ENCODE measurements at places on chromosomes 4 and X. TPM values are rescaled to one million over a fixed set of nuclear protein-coding genes. Genes with fewer than 3 reads are reported as not detected.
A peak's percentile ranks its signal among the peaks of the same experiment; 100 is the strongest.

Gene TEC
- 2.9 TPM for total RNA-seq

DNA sequence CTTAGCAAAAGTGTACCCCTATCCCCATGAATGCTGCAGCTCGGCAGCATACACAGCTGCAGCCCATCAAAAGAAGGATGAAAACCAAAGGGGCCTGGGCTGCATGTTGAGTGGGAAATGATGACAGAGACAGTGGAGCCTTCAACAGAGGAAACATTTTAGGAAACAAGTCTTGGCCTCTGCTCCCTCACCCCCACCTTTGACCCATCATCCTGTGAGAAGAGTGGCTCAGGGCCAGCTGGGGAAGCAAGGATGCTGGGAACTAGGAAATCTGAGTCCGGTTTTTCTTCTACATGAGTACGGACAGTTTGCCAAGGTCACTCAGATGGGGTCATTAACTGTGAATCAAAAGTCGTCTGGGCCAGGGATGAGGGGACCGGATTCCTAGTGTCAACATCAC is 37.2 kb downstream of the IDS start:
- no peak for DNase-seq

- no peak for DNase-seq
Observed at GRCh38 chr4:38452009-38452408, 212.0 kb upstream of the KLF3 start.

DNA sequence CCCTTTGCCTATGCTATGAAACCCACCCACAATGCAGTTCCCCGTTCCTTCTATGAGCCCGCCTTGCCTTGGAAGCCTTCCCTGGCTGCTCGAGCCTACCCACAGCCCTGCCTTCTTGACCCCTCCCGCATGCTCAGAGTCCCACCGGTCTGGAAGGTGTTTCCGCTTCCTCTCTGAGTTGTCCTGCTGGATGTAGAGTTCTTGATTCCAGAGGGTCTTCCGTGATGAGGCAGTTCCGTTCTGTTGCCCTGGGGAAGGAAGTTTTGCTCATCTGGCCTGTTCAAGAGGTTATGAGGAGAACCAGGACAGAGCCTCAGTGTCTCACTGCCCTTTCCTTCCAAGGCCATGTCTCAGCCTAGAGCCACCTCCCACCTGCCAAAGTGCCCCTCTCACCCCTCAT is 7.5 kb downstream of the GPKOW start:
- no peak for DNase-seq

GRCh38 chrX:46812445-46812844 is 24.4 kb upstream of the RP2 start:
- no peak for DNase-seq

DNA sequence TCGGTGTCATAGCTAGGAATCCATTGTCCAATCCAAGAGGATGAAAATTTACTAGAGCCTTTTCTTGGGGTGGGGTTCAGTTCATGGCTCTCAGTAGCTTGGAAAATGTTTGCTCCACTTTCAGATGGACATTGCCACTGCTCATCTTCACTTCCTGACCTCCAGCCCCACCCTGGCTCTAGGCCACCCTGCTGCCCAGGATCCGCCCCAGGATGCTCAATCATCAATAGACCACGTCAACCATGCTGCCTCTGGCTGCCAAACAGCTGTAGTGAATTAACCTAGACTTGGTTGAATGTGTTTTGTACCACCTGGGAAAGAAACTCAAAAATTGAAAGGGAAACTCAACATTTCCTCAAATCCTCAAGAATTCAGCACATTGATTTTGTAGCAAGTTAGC is 37.2 kb upstream of the HSD17B10 start:
- DNase-seq = no peak

DNA sequence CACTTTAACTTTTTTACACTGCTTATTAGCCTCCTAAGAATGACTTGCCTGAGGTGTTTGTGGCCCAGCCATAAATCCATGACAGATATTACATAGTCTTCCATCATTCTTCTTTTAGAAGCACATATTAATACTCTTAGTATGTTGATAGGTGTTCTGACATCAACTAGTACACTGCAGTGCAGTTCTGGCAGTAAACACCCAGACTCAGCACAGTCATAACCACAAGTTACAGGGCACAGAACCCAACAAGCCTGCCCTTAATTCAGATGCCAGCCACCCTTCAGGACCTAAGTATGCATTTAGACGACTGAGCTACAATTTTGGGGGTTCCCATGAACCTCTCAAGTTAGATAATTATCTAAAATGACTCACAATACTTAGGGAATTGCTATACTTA is 36.5 kb upstream of the GUCY1B1 start:
- no peak for DNase-seq

- DNase-seq = no peak
Observed at GRCh38 chrX:45009371-45010000, 136.5 kb downstream of the KDM6A start.

Gene SYP
- 7.4 TPM for total RNA-seq

Gene MAGEA2
- not detected for total RNA-seq

- DNase-seq = no peak
Observed at GRCh38 chrX:44915361-44915868, 42.4 kb downstream of the KDM6A start.

GRCh38 chr4:87014284-87014782 is 79.5 kb downstream of the AFF1 start:
- DNase-seq = no peak

DNA sequence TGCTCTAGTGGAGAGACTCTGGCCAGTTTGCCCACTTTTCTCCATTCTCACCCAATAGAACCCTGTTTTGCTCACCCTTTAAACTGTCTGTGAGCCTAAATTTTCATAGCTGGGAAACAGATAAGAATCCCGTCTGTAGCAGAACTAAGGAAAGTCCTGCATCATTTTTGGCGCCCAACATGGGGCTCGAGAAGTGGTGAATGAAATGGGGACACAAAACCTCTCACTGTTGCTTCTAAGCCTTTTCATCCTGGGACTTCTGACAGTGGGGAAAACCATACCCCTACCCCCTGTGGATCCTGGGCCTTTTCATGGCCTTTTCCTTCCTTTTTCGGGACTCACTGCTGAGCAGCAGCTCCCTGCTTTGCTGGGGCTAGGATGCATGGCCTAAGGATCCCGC is 189.9 kb downstream of the INPP4B start:
- no peak for DNase-seq

- no peak for DNase-seq
Observed at GRCh38 chrX:31443654-31444053, 371.8 kb upstream of the FTHL17 start.

GRCh38 chr4:120829113-120829831 is 93.3 kb downstream of the PRDM5 start:
- DNase-seq = no peak

- no peak for DNase-seq
Observed at GRCh38 chr4:6959261-6959660, 49.6 kb downstream of the TBC1D14 start.

Gene MAGEA12
- total RNA-seq = not detected

Gene CLCN4
- 0.62 TPM for total RNA-seq

- DNase-seq = peak; percentile 21
Observed at GRCh38 chrX:46686003-46686645, 72.8 kb downstream of the SLC9A7 start.

- DNase-seq = no peak
Observed at GRCh38 chrX:100830547-100830946, 10.4 kb downstream of the CSTF2 start.

DNA sequence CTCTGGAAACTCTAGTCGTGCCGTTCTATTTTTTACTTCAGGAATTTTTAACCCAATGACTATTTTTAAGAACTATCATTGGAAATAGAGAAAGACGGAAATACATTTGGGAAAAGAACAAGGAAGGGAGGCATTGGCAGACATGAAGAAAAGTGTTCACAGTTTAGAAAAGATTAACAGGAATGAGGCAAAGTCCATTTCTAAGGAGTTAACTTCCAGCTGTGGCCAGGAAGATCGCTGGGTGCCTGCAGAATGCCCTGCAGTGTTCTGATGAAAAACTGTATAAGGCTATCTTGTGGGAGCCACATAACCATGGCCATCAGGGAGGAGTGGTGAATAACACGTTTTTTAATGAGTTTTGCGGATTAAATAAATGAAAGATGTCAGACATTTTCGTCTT is 150.6 kb upstream of the VCX3A start:
- peak; percentile 31 for DNase-seq

GRCh38 chr4:173807347-173807746 is 277.3 kb upstream of the HAND2 start:
- peak; percentile 26 for DNase-seq

GRCh38 chrX:112779139-112779538 is 61.5 kb downstream of the AMOT start:
- no peak for DNase-seq

DNA sequence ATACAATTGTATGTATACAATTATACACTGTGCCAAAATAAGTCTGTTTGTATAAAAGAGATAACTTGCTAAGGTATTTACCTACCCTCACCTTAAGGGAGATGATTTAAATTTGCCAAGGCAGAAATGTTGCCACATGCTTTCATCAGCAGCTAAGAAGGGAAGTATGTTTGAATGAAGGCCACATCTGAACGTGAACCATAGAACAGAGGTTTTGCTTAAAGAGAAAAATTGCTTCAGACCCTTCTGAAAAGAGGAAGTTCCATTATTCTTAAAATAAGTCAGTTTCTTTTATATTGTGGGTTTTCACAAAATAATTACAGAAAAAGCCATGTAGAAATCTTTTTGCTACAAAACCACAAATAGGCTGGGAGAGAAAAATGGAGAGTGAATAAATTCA is 621.5 kb upstream of the HTR2C start:
- no peak for DNase-seq

DNA sequence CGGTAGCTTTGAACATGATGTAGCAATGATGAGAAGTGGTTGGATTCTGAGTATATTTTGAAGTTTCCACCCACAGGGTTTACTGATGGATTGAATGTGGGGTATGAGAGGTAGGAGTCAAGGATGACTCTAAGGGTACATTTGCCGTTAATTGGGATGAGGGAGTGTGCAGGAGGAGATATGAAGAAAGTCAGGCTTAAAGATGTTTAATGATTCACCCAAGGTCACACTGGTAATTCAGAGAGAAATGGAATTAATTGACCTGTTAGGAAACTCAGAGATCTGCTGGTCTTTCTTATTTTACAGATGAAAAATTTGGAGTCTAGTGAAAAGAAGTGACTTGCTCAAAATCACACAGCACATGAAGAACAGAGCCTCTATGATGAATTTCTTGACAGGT is 390.7 kb downstream of the GBA3 start:
- DNase-seq = no peak

- no peak for DNase-seq
Observed at GRCh38 chrX:120857240-120857639, 18.4 kb downstream of the CT47B1 start.

DNA sequence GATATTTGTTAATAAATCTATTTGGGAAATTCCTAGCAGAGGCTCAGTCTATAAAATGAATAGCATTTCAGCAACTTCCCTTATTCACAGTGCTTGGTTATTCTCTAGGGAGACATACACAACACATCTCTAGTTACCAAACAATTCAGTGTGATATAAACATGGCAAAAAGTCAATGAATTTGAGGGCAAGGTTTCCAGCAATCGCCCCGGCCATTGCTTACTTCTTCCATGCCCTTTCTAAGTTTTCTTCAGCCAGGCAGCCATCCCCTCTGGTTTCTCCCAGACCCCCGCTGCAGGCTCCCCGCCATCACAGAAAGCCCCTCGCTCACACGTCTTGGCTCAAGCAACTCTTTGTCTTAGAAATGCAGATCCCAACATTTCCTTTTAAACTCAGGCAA is 4.4 kb downstream of the TLR7 start:
- DNase-seq = no peak

GRCh38 chr4:100962698-100963097 is 384.6 kb downstream of the PPP3CA start:
- DNase-seq = no peak

DNA sequence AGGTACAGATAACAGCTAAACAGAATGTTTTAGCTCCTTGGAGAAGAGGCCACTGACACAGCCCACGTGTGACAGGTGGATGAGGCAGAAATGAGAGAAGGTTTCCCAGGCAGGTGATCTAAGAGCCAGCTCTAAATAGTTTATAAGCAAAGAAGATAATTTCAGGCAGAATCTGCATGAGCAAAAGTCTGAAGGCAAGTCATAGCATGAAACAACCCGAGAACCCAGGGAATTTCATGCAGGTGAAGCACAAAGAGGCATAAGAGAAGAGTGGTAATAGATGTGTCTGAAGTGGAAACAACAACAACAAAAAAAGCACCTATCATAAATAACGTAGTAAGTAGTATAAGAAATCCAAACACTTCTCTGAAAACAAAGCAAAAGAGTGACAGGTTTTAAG is 275.8 kb upstream of the CPEB2 start:
- DNase-seq = no peak

Gene PHOX2B
- total RNA-seq = not detected

DNA sequence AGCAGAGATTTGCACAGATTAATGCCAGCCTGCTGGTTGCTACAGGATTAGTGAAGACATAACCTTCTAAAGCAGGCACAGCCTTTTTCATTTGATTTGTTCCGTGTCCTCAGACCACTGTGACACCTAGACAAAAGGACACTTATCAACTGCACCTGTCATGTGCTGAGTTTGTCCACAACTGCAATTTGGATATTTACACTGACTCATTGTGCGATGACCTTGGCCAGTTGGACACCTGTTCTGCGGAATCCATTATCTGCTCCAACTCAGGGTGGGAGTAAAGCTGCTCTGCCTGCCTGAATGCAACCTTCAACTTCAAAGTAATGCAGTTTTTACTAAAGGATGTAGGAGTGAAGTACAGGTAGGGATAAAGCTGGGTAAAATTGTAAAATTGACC is 4.1 kb upstream of the NR0B1 start:
- no peak for DNase-seq

Gene CT45A2
- not detected for total RNA-seq

GRCh38 chrX:5823903-5824302 is 404.8 kb downstream of the NLGN4X start:
- no peak for DNase-seq

- no peak for DNase-seq
Observed at GRCh38 chr4:165184220-165184619, 23.1 kb upstream of the KLHL2 start.

DNA sequence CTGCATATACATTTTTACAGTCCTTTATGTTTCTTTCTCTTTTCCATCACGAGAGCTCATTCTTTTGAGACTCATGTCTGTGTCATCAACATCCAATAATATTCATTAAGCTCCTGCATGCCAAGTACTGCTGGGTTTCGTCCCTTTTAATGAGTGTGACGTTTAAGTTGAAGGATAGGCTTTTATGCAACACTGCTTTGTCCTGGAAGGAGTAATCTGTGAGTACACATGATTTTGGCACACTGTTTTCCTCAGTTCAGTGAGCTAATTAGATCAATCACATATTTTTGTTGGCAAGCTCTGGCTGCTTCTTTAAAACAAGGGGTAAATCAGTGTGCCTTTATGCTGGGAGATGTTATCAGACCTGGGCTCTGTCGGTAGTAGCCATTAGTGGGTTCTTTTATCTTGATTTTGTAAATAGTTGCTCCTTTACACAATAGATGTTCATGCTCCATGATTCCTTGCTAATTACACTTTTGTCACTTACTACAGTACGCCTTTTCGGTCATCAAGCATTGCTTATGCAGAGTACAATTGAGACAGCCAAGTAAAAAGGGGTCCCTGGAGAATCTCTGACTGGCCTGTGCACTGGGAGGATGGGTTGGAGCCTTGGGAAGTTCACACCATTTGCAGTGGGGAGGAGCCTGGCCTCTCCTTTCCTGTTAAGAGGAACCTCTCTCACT is 132.6 kb downstream of the FHIP1A start:
- no peak for DNase-seq
